ENCODE measurements at places on chromosomes 13 and 19. TPM values are rescaled to one million over a fixed set of nuclear protein-coding genes. Genes with fewer than 3 reads are reported as not detected.

Gene S1PR5
- total RNA-seq: 1.1 TPM

Gene CYP2S1
- total RNA-seq: 2.0 TPM

Gene IFI30
- 0.62 TPM for total RNA-seq

Gene ERCC5
- 25.9 TPM for total RNA-seq

Gene ZNF682
- total RNA-seq: 26.9 TPM

Gene KLK1
- not detected for total RNA-seq

Gene PABPC3
- 0.17 TPM for total RNA-seq

Gene CDX2
- not detected for total RNA-seq

Gene SIGLEC5
- total RNA-seq: not detected

Gene SLC10A2
- not detected for total RNA-seq

Gene NXNL1
- total RNA-seq: not detected

Gene CD70
- total RNA-seq: not detected

Gene FCER2
- not detected for total RNA-seq

Gene CCDC70
- not detected for total RNA-seq

Gene NKG7
- not detected for total RNA-seq

Gene CNN2
- 131 TPM for total RNA-seq

Gene ZNF776
- total RNA-seq: 48.3 TPM

Gene FGF22
- total RNA-seq: 0.37 TPM

Gene FXYD1
- 0.46 TPM for total RNA-seq

Gene ZSWIM9
- total RNA-seq: 4.2 TPM

Gene SELENOV
- total RNA-seq: 6.2 TPM

Gene GPALPP1
- 47.5 TPM for total RNA-seq

Gene FAM216B
- total RNA-seq: not detected

Gene CGB5
- total RNA-seq: not detected

Gene CEACAM5
- total RNA-seq: not detected

Gene DNAAF3
- 12.0 TPM for total RNA-seq

Gene FPR2
- not detected for total RNA-seq

Gene GZMM
- total RNA-seq: not detected

Gene PPFIA3
- total RNA-seq: 12.0 TPM

Gene DHDH
- total RNA-seq: 1.6 TPM

Gene IGFL1
- not detected for total RNA-seq

Gene IZUMO1
- total RNA-seq: 0.40 TPM

Gene SPRY2
- total RNA-seq: 17.2 TPM

Gene NALCN
- 0.53 TPM for total RNA-seq

Gene C1QTNF9
- total RNA-seq: not detected

Measured in neural progenitor cell (in vitro differentiated cells).